ENCODE measurements at places on chromosomes 1 and 21. TPM values are rescaled to one million over a fixed set of nuclear protein-coding genes. Genes with fewer than 3 reads are reported as not detected.

DNA sequence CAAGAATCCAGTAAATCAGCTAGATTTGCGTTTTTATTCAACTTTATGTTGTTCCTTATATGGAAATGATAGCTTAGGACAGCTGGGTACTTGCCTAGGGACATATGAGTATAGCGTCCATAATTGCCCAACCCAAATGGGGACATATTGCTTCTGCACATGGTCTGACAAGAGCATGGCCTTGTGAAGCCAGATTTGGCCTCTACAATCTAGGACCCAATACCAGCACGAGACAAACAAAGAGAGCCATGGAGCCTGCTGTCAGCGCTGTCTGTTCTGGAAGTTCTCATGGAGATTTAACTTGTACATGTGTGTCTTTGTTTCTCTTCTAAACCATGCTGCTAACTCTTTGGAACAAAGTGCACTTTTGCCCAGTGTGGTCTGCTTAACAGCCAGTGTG, 240.0 kb upstream of the CAMK1G start:
- DNase-seq, result no peak

GRCh38 chr1:206631085-206631509, 4.2 kb upstream of the DYRK3 start:
- peak; percentile 60 for DNase-seq

- no peak for DNase-seq
Observed at GRCh38 chr1:53063744-53064515, 1.9 kb downstream of the PODN start.

DNA sequence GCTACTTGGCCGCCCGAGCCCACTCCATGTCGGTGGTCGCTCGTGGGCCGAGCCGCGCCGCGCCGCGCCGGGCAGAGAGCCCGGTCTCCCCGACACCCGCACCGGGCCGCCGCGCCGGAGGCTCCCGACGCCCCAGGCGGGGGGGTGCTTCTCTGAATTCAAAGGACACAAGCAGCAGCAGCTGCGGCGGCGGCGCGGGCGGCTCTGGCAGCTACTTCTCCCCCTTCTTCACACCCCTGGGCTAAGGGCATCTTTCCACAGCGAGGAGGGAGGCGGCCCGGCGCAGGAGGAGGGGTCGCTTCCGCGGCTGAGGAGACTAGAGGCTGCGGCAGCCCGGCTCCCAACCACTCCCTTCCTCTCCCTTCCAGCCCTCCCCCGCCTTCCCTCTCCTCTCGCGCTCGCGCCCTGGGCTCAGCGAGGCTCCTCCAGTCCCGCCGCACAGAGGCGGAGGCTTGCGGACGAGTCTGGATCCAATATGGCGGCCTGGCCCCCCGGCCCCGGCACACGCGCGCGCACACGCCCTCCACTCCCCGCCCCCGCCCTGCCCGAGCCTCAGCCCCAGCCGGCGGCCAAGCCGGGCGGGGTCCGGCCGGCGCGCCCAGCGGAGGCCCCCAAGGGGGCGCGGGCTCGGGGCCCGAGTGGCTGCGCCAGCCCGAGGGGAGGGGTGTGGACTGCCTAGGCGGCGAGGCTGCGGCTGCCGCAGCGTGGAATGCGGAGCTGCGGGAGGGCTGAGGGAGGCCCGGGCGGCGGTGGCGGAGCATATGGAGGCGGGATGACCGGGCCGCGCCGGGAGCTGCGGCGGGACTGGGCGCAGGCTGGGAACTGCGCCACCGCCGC, at the start of gene CDC42BPA:
TSS of gene CDC42BPA (minus strand) at position 477 of the 837 bp plus-strand sequence. CDS start 1,310 bp downstream, outside the sequence.
- no peak for DNase-seq

DNA sequence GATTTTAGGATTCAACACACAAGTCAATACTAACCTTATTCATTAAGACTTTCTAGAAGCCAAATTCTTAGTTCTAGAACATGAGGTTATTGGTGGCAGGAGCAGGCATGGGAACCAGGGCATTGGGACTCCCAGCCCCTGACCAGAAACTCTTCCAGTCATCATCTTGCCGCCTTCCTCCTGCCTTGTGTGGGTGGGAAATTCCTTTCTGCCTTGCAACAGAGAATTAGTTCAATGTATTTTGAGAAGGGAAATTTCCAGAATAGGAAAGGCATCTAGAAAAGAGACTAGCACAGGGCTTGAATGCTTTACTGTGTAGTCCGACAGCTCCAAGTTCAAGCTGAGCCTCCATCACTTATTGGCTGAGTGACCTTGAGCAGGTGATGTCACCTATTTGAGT, 8.7 kb downstream of the GRHL3 start:
- DNase-seq, result no peak

- DNase-seq, result no peak
Observed at GRCh38 chr1:220928320-220928719, 49.1 kb downstream of the HLX start.

- no peak for DNase-seq
Observed at GRCh38 chr1:61326713-61327112, 244.4 kb downstream of the NFIA start.

DNA sequence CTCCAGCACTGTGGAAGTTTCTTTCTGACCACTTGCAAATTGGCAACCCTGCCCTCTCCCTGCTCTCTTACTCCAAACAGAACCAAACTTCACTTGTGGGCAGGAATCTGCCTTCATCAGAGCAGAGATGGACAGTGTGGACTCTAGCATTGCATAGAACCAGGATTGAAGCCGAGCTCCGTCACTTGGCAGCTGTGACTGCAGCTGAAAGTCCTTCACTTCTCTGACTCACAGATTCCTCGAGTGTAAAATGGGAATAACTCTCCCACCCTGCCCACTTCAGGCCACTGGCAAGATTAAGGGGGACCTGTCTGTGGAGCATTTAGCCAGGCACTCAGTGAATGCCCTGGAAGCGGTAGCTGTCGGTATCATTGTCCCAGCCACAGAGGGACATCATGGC, 75.7 kb upstream of the ZBTB40 start:
- no peak for DNase-seq

GRCh38 chr1:17663646-17664045, 91.5 kb upstream of the ACTL8 start:
- no peak for DNase-seq

DNA sequence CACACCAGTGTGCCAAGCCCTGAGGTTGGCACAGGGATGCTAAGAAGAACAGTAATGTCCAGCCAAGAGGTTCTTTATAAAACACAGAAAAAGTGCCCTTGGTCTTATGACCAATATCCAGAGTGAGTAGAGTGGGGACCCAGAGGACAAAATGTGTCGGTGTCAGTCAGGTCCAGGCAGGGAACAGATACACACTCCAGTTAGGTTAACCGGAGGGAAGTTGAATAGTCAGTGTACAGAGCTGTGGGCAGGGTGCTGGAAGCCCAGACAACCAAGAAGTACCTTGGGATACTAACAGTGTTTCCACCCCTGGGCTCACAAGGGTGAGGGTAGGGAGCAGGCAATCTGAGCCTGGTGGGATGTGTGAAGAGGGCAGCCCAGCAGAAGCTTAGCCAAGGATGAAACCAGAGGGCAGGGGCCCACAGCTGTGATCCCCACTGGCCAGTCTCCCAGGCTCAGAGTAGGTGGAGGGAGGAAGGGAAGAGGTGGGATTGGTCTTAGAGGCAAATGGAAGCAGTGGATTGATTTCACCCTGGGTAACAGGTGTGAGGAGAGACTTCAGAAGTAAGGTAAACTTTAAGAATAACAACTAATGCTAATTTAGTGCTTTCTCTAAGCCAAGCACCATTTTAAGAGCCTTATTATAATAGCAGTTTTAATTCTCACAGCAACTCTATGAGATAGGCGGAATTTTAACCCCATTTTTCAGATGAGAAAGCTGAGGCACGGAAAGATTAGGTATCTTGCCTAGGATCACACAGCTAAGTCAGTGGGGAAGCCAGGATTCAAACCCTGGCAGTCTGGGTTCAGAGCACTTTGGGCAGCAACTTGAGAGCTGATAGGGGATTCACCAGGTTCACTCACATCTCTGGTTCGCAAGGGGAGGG, 143.4 kb upstream of the HOOK1 start:
- DNase-seq, result no peak

E2F2 gene
- polyA plus RNA-seq, result 17.5 TPM

DNA sequence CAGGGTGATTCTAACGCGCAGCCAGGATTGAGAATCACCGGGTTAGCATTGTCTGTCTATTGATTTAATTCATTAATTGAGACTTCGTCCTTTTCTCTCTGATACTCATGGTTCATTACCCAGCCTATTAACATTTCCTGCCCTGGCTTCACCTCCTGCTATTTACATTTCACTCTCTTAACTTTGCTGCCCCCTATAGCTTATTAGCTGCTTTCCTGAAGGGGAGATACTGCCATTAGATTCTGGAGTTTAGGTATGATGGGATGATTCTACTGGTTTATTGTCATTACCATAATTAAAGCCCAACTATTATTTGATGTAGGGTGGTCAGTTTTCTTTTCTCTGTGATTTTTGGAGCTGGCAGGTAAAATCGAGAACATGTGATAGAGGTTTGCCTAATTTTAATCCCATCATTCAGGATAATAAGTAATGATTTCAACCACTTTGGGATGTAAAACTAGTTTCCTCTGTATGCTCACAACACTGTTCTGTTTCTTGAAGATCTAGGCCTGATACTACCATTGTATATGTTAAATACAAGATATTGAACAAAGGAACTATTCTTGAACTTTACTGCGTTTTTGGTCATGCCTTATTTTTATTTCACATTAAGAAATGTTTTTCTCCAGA, 6.4 kb downstream of the PPP2R5A start:
- no peak for DNase-seq

HCRTR1 gene
- polyA plus RNA-seq, result not detected

GRCh38 chr1:94792473-94793295, 27.5 kb upstream of the SLC44A3 start:
- peak; percentile 45 for DNase-seq

- no peak for DNase-seq
Observed at GRCh38 chr1:89633800-89634625, 1.1 kb downstream of the LRRC8C start.
